NCI-H2029 (cell line): ENCODE measurements at places on chromosomes 16 and 17.
A peak's percentile ranks its signal among the peaks of the same experiment; 100 is the strongest.

- no peak for DNase-seq
Measured at GRCh38 chr17:34562387-34562786, 17.0 kb upstream of the TMEM132E start.

GRCh38 chr17:62800585-62800984, 7.5 kb downstream of the MARCHF10 start:
- DNase-seq = peak; percentile 20

- no peak for DNase-seq
Measured at GRCh38 chr17:80938556-80938955, 53.1 kb upstream of the CHMP6 start.

GRCh38 chr17:76251478-76252039, 11.3 kb upstream of the RNF157 start:
- no peak for DNase-seq

- DNase-seq = no peak
Measured at GRCh38 chr17:48814504-48814903, 2.5 kb downstream of the TTLL6 start.

DNA sequence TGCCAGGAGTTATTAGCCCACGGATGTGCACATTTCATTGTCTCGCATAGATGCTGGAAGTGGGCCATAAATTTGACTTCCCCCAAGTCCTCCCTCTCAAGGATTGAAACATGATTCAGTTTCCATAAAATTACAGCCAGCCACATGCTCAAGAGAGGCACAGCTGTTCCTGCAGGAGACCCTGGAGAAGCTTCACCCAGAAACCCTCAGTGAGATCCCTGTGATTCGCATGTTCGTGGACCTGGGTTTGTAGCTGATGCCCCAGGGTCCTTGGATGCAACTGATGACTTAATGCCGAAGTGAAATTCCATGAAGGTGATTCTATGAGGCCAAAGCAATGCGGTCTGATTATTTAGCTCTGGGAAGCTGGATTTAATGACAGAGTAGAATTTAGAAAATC, 24.7 kb upstream of the AQP8 start:
- no peak for DNase-seq

- peak; percentile 47 for DNase-seq
Measured at GRCh38 chr17:19664136-19664820, 15.7 kb downstream of the ALDH3A2 start.

- DNase-seq = no peak
Measured at GRCh38 chr17:82545071-82545462, 25.5 kb downstream of the FOXK2 start.

- no peak for DNase-seq
Measured at GRCh38 chr16:72985148-72985941, 62.6 kb downstream of the ZFHX3 start.

GRCh38 chr16:7440886-7441400, 108.3 kb downstream of the RBFOX1 start:
- DNase-seq = no peak

GRCh38 chr17:58387834-58388233, 29.5 kb downstream of the RNF43 start:
- no peak for DNase-seq

- no peak for DNase-seq
Measured at GRCh38 chr16:66513111-66513723, 36.7 kb downstream of the TK2 start.

DNA sequence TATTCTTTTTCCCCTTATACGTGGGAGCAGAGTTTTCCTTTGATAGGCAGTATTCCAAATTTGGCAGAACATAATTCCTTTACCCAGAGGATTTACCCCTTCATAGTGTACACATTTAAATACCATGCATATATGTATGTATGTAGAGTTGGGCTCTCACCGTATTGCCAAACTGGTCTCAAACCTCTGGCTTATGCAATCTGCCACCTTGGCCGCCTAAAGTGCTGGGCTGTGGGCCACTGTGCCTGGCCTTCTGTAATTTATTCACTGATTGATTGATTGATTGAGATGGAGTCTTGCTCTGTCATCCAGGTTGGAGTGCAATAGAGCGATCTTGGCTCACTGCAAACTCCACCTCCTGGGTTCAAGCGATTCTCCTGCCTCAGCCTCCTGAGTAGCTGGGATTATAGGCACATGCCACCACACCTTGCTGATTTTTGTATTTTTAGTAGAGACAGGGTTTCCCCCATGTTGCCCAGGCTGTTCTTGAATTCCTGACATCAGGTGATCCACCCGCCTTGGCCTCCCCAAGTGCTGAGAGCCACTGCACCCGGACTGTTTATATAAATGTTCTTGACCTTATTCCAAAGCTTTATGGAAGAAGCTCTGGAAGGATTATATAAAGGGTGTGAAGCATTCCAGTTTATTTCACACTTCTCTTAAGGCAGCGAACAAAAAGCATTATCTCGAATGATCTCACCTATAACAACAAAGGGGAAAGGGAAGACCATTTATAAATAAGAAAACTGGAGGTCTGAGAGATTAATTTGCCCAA, 14.9 kb downstream of the GLG1 start:
- no peak for DNase-seq

GRCh38 chr16:72256398-72257066, 84.6 kb upstream of the PMFBP1 start:
- DNase-seq = no peak

- no peak for DNase-seq
Measured at GRCh38 chr16:88331989-88332920, 50.5 kb upstream of the ZNF469 start.

- no peak for DNase-seq
Measured at GRCh38 chr16:55284718-55285099, 39.3 kb upstream of the IRX6 start.

GRCh38 chr16:72858665-72859493, 189.0 kb downstream of the ZFHX3 start:
- DNase-seq = no peak

DNA sequence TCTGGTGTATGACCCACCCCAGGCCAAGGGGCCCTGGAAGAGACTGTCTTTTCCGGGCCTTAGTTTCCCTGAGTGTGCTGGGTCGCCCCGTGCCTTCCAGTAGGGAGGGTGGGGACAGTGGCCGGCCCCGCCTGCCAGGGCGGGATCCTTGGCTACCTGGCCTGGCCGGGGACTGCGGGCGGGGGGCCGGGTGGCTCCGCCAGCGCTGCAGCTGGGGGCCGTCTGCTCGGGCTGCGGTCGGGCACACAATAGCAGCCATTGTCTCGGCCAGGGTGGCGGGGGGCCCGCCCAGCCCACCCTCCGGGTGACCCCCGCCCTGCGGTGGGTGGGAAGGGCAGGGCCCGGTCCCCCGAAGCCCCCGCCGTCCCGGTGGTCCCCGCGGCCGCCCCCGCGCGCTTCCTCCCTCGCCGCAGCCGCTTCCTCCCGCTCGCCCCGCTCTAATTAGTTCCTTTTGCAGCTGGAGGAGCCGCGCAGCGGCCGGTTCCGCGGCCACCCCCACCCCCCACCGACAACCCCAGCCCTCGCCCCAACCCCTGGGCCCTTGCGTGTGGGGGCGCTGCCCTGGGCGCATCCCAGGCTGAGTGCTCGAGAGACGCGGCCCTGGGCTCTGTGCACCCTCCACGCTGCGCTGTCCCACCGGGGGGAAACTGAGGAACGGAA, 11.6 kb downstream of the GLIS2 start:
- no peak for DNase-seq

DNA sequence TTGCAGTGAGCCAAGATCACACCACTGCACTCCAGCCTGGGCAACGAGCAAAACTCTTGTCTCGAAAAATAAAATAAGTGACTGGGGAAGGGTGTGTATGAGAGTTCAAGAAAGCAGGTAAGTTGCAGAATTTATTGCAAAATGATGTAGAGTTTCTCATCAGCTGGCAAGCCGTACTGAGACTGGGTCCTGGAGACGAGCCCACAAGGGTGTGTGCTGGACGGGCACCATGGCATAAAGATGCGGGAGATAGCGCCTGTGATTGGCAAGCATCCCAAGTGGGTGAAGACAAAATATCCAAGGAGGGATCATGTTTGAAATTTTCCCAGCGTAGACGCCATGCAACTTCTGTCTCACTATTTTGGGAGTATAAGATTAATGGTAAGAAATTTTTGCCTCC, 59.4 kb downstream of the WNT3 start:
- no peak for DNase-seq

GRCh38 chr17:48754500-48755261, 26.1 kb upstream of the HOXB13 start:
- DNase-seq = no peak

DNA sequence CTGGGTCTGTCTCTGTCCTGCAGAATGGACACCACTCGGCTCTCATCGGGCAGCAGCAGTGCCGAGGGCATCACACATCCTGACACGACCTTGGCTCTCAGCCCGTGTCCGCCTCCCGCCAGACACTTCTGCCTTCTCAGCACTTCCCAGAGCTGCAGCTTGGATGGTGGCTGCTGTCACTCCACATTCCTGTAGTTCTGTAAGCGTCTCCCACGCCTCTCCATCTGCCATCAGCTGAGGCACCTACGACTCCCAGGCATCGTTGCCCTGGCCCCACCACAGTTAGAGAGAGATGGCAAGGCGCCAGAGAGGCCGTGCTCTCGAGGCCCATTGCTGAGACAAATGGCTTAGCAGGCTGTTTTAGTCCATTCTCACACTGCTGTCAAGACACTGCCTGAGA, 195.9 kb upstream of the CHMP6 start:
- no peak for DNase-seq

DNA sequence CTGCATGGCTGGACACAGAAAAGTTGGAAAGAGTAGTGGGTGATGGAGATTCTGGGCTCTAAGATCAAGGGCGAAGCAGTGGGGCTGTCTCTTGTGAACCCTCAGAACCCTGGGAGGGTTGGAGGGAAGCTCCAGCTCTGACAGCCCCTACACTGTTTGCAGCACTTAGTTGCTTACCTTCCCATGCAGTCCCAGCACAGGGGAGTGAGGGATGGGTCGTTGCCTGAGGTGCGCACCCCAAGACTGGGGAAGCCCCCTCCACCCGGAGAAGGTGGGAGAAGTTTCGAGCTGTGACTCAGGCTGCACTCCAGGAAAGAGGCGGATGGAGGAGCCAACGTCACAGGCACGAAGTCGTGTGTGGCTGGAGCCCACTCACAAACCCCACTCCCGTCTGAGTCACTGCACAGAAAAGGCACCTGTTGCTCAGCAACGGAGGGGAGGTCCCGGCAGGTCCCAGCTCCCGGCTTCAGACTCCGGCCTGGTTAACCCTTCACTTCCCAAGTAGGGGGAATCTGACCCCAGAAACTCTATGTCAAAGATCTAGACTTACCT, 60.1 kb downstream of the AIPL1 start:
- DNase-seq = no peak
